ENCODE measurements at places on chromosomes 3 and 15.

DNA sequence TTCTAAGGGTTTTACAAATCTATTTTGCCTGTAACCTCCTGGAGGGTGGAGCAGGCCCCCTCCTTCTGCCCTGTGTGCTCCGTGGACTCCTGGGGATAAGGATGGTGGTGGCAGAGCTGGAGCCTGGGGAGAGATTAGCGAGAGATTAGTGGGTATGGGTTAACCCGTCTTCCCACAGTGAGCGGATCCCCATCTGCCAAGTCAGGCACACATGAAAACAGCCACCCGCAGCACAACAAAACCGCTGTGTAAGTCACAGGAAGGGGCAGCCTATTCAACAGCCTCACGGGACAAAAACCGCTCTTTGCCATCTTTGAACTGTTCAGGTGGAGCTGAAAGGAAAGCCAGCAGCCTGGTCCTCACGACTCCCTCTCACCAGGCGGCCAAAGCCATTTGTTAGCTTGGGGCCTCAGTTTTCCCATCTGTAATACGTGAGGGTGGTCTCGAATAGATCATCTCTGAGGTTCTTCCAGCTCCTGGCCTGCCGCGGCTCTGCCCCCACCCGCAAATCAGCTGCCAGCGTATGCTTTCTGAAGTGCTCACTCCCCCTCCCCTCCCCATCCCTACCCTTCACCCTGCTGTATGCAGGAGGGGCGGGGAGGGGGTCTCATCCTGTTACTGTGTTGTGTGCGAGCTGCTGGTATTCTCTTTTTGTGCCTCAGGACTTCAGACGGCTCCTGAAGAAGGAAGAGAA is 43.6 kb downstream of the PDIA5 start:
- no peak overlapping the region for H3K27ac ChIP-seq
- H3K36me3 ChIP-seq = peaks cover 29% of the 10 kb centered on the region
- H3K27me3 ChIP-seq = no peaks in the 10 kb centered on the region
- H3K4me3 ChIP-seq = no peak overlapping the region
- DNase-seq = no peak
- H3K4me1 ChIP-seq = peaks cover 38% of the 10 kb centered on the region

GRCh38 chr15:65258375-65259262 is 28.1 kb downstream of the PARP16 start:
- no peaks in the 10 kb centered on the region for H3K4me1 ChIP-seq
- H3K4me3 ChIP-seq = no peak overlapping the region
- no peak for DNase-seq

GRCh38 chr3:70603103-70603502 is 290.7 kb upstream of the MDFIC2 start:
- H3K27ac ChIP-seq = no peak overlapping the region
- H3K36me3 ChIP-seq = no peaks in the 10 kb centered on the region
- no peak for DNase-seq
- no peak overlapping the region for H3K4me3 ChIP-seq

DNA sequence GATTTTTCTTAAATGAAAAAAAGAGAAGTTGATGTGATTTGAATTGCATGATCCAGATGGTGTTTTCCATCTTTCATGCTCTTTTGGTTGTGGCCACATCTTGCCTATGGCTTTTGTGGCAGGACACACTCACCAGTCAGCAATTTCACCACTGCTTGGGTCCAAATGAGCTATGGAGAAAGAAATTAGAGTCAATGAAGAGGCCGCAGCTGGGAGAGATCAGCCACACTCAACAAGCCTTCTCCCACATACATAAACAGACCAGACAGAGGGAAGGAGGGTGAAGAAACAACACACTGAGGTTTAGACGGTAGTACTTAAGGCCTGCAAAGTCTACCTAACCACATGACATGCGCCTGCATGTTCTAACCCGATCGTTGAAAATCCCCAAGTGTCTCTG is 110.7 kb upstream of the CDIN1 start:
- no peaks in the 10 kb centered on the region for H3K4me1 ChIP-seq
- H3K36me3 ChIP-seq = no peaks in the 10 kb centered on the region
- H3K4me3 ChIP-seq = no peak overlapping the region
- H3K27ac ChIP-seq = no peak overlapping the region
- no peaks in the 10 kb centered on the region for H3K27me3 ChIP-seq

DNA sequence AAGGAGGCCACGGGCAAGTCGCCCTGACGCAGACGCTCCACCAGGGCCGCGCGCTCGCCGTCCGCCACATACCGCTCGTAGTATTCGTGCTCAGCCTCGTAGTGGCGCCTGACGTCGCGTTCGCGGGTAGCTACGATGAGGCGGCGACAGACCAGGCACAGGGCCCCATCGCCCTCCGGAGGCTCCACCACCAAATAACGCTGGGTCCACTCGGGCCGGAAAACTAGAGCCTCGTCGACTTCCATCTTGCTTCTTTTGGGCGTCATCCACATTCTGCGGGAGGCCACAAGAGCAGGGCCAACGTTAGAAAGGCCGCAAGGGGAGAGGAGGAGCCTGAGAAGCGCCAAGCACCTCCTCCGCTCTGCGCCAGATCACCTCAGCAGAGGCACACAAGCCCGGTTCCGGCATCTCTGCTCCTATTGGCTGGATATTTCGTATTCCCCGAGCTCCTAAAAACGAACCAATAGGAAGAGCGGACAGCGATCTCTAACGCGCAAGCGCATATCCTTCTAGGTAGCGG is at the start of gene EPM2AIP1:
Gene EPM2AIP1, minus strand, starts transcription at position 326 of the 520 bp plus-strand sequence. Its CDS starts 54 bp downstream, at position 272.
- H3K27me3 ChIP-seq = no peaks in the 10 kb centered on the region
- peaks cover 21% of the 10 kb centered on the region for H3K4me1 ChIP-seq
- no peak within 1 kb of the TSS for H3K4me3 ChIP-seq

DNA sequence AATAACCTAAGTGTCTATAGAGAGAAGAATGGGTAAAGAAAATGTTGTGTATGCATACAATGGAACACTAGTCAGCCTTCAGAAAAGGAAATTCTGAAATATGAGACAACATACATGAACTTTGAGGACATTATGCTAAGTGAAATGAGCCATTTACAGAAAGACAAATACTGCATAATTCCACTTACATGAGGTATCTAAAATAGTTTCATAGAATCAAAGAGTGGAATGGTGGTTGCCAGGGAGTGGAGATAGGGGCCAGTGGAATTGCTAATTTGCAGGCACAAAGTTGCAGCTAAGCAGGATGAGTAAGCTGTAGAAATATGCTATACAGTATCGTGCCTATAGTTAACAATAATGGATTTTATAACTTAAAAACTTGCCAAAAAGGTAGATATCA is 779.6 kb upstream of the ARPP21 start:
- no peak overlapping the region for H3K4me3 ChIP-seq
- no peak for DNase-seq
- H3K4me1 ChIP-seq = peaks cover 5% of the 10 kb centered on the region
- H3K36me3 ChIP-seq = no peaks in the 10 kb centered on the region
- H3K27me3 ChIP-seq = no peaks in the 10 kb centered on the region
- no peak overlapping the region for H3K27ac ChIP-seq

DNA sequence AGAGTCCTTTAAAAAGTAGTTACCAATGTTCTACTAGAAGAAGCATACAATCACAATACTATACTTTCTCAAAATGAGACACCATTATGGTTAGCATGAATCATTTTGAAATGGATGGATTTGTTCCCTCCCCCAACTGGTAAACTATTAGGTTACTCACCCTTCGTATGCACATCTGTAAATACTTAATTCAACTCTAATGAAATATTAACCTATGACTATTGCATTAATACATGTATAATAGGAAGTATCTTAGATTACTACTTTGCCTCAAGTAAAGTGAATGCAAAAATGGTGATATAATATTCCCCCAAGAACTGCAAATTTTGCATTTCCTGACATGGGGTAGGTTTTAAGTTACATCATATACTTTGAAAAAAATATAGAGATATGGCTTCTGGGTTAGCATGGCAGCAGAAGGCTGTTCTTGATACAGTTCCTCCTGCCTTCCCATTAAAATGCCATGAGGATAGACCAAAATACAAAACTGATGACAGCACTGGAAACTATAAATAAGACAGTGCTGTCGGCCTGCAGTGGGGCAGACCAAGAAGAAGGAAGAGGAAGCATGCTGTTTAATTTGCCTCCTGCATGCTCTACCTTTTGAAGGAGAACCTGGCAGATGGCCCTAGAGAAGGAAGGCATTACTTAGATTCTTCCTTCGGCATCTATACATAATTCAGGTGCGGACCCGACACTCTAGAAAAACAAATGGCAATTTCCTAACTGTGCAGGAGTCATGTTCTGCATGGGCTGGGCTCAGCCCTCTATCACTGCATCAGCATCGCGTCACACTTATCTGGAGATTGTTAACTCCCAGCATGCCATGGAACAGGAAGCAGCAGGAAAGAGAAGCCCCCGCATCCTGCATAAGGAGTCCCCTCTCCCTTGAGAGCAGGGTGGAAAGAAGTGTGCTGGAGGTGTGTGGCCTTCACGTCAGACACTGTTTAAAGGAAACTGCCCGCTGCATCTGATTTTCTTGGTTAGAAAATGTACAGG is 41.8 kb upstream of the NEO1 start:
- H3K27me3 ChIP-seq = peaks cover 30% of the 10 kb centered on the region
- DNase-seq = no peak
- no peak overlapping the region for H3K27ac ChIP-seq
- H3K36me3 ChIP-seq = no peaks in the 10 kb centered on the region

GRCh38 chr15:92653836-92654539 is 1.6 kb downstream of the FAM174B start:
- H3K4me3 ChIP-seq = no peak overlapping the region
- H3K4me1 ChIP-seq = peaks cover 9% of the 10 kb centered on the region
- no peak overlapping the region for H3K27ac ChIP-seq
- H3K36me3 ChIP-seq = no peaks in the 10 kb centered on the region

GRCh38 chr15:78909791-78910228 is 35.0 kb downstream of the CTSH start:
- DNase-seq = no peak
- H3K4me3 ChIP-seq = peak overlapping the region; percentile 15
- no peaks in the 10 kb centered on the region for H3K27me3 ChIP-seq
